ENCODE measurements at places on chromosomes 11 and 22.

DNA sequence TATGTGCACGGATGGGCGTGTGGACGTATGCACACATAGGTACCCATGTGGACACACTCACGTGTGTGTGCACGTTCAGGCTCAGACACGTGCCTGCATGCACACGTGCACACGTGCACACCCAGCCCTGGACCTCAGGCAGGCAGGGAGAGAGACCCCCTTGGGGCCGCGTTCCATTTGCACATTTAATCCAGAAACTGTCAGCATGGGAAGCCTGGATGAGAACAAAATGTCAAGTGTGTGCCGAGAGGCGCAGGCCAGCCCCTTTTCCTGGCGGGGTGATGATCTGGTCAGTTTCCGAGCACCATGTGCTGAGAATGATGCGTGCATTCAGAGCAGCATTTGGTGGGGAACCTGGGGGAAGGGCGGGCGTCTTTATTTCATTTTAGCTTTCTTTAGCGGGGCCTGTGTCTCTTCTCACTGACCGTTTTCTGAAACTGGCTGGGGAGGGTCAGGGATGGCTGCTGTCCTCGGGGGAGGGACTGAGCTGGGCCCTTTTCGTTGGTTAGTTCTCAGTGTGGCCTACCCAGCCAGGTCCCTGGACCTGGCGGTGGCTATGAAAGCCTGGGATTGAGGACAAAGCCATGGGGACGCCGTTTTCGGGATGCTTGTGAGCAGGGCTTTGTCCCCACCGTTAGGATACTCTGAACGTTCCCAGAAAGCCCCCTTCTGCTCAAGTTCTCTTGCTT lies 96.3 kb downstream of the KCNQ1 start:
- no peak for DNase-seq

DNA sequence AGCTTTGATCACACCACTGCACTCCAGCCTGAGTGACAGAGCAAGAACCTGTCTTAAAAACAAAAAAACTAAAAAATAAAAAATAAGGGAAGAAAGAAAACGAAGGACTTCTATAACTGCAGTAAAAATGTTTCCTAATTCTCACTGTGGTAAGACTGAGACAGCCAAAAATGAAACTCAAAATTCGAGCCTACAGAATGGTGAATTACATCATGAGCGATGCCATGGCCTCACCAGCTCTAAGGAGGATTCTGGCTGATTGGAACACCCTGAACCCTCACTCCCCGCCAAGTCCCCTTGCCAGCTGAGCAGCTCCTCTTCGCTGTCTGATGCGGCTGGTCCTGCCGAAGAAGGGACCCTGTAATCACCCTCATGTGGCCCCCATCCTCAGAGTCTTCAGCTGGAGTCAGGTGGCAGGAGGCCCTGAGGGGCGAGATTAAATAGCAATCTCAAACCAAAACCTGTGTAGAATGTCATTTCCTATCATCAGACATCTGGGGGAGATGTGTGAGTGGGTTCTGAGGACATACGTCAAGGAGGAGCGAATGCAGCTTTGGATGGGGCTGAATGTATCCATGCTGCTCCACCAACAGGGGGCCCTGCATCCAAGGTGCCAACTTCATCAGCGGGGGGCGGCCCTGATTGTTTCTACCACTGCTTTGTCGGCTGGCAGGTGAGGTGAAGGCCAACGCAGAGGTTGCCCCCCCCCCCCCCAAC lies 29.2 kb downstream of the PDGFB start:
- DNase-seq = no peak

- DNase-seq = no peak
These were observed 9.0 kb upstream of the PANX3 start for GRCh38 chr11:124602193-124602592.

DNA sequence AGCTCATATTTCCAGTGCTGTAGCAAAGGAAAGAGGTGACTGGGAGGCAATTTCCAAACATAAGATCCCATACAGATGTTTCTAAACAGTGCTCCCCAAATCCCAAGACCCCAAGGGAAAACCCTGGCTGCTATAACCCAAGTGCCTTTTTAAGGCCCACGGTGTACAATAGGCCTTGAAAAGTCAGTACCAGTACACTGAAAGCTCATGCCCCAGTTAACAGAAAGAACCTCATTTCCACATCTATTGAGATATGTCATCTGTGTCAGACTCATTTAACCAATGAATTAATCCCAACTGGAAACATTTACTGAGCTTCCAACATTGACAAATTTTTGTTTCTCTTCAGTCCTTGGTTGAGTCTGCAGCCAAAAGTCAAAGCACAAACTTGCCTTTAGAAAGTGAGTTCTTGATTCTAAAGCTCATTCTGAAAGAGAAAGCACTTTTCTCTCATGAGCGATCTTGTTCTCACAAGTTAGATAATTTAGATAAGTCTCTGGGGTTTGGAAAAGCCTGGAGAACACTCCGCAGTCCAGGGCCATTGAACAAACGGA lies 239.8 kb upstream of the ARHGAP20 start:
- no peak for DNase-seq
